ENCODE measurements at places on chromosomes 12 and 14.

GRCh38 chr12:42468341-42468821 is 121.2 kb downstream of the PRICKLE1 start:
- DNase-seq = no peak

GRCh38 chr12:44748950-44749468 is 127.1 kb downstream of the NELL2 start:
- no peak for DNase-seq

- DNase-seq = no peak
These were observed 35.8 kb downstream of the NIN start for GRCh38 chr14:50795142-50795541.

GRCh38 chr12:77578466-77579220 is 252.1 kb upstream of the NAV3 start:
- no peak for DNase-seq

GRCh38 chr12:92058664-92059063 is 87.0 kb downstream of the BTG1 start:
- DNase-seq = no peak

DNA sequence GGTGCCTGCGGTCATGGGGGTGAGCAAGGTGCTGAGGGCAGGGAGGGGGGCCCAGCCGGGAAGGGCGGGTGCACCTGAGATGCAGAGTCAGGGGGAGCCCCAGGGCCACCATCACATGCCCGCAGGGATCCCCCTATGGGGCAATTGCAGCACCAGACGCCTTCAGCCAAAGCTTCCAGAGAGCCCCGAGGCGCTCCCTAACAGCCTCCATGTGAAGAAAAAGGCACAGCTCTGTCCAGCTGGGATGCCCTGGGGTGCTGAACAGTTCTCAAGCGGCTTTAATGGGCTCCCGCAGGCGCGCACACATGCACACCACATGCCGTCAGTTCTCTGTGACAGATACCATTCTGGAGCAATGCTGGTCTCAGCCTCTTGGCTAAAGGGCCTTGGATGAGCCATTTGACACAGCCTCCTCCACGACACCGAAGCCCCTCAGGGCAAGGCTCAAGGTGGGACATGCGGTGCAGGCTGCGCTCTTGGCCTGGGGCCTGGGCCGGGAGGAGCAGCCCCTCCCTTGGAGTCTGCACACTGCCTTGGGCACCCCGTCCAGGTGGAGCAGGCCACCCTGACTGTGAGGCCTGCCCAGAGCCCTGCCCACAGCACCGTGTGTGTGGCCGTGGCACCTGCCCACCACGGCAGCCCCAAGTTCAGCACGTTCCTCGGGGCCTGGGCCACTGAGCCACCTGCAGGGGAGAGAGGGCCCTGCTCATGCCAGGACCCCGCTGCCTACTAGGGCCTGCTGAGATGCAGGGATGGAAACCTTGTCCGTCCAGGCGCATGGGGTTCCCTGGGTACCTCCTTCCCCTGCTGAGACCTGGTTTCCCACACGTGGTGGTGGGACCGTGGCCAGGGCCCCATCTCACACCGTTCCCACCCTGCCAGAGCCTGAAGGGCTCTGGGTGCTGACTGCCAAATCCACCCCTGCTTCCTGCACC is 7.7 kb downstream of the XRCC3 start:
- no peak for DNase-seq

DNA sequence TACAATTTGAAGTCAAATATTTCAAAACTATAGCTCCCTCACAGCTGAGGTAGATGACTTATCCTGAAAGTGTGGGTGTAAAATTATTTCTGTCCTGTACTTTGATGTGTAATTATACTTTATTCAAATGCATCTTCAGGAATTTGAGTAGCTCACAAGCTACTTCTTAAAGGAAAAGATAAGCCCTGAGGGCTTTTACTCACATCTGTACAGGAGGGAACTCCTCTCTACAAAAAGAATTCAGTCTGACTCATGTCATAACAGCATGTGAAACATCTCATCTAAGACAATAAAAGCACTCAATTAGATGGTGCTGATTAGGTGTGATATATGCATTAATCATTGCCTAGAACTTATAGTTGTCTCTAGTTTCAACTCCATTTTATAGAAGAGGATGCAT is 452.0 kb downstream of the PRKD1 start:
- DNase-seq = no peak

DNA sequence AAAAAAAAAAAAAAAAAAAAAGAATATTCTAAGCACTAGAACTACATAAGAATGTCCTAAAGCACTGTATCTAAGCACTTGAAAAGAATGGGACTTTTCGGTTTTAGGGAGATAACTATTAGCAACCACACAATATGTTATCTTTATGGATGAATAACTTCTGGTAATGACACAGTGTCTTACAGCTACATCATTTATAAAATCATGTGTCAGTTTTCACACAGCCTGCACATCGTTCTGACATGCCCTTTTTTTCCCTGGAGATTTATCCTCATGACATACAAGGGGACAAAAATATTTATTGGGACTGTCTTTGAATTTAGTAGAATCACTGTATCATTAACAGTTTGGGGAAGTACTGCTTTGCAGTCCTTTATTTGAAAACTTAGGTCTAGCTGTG is 17.3 kb downstream of the TMEM19 start:
- DNase-seq = no peak

- no peak for DNase-seq
These were observed 279.8 kb downstream of the DUSP6 start for GRCh38 chr12:89072294-89073026.

DNA sequence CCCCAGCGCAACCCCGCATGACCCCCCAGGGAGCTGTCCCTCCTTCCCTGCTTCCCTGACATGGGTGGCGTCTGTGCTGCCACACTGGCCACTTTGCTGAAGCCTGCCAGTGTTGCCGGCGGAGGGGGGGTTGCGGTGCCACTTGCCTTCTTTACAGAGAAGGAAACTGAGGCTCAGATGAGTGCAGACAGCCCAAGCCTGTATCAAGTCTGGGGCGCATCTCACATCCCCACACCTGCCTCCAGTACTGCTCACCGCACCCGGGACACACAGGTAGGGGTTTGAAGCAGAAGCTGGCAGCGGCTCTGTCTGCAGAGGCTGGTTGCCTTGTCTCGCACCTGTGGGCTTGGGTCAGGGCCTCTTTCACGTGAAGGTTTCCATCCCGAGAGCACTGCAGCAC is 104.7 kb upstream of the RTL1 start:
- no peak for DNase-seq

DNA sequence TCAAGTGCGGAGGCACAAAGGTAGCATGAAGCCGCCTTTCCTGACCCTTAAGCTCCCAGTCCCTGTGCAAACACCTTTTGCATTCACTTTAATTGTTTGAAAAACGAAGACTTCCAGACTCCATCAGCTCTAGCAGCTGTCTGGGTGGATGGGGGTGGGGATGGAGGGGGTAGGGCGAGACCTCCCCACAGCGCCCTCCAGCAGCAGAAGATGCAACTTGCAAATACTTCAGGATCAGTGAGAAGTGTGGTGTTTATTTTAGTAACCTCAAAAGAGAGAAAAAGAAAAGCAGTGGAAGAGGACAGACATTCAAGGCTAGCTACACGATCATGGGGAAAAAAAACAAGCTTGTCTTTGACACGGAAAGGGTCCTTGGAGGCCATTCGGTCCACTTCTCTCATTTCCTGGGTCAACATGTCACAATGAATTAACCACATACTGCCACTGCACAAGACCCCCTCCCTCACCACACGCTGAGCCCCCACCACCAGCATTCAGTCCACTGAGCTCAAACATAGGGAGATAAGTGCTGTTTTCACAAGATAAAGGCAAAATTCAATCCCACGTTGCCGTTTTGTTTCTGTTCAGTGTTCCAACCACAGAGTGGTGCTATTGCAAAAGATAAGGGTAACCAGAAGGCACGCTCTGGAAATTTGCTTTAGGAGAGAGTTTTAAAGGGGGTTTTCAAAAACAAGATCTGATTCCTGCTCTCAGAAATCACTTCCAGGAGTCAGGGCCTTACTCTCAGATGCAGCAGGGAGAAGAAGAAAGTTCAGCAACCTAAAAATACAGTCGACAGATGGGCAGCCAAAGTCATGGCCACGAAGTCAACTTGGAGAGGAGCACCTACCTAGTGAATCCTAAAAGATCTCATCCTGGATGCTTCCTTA is 3.3 kb upstream of the NTF3 start:
- DNase-seq = no peak

Data from activated CD4-positive, alpha-beta T cell treated with anti-CD3 and anti-CD28 coated beads, Interleukin-2, amount 50 U/mL, for 4 hours (primary cell).